ENCODE measurements at places on chromosomes 3 and 15.

- DNase-seq, result no peak
Measured at GRCh38 chr15:37586011-37586583, 348.3 kb upstream of the TMCO5A start.

GRCh38 chr3:46293035-46293724 lies 50.9 kb downstream of the CCR3 start:
- no peak for DNase-seq

GRCh38 chr15:29612701-29613100 lies 209.6 kb downstream of the TJP1 start:
- DNase-seq, result no peak

DNA sequence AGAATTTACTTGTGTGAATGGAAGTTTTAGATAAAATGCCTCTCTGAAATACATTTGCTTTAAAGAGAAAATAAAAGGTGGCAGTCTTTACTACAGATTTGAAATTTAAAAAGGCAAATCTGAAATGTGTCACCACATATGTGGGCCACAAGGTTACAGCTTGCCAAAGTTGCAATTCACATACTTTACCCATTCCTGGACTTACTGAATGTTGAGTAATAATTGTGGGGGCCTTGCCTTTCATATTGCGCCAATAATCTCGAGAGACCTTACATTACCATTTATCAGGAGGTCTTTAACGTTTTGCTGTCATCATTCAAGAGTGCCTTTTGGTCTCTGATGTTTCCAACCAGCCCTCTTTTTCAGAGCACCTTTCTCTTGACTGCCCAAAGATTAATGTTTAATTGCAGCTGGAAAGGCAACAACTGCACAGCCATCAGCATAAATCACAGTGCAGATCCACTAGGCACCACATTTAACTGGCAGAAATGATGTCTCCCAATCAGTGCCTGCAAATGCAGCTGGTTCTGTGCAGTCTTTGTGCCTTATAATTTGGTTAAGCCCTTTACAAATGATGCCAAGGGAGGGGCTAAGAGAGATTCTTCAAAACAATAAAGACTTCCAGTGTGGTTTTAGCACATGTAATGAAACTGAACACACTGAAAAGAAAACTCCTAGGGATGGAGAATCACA lies 206.8 kb downstream of the MAGI1 start:
- DNase-seq, result no peak

DNA sequence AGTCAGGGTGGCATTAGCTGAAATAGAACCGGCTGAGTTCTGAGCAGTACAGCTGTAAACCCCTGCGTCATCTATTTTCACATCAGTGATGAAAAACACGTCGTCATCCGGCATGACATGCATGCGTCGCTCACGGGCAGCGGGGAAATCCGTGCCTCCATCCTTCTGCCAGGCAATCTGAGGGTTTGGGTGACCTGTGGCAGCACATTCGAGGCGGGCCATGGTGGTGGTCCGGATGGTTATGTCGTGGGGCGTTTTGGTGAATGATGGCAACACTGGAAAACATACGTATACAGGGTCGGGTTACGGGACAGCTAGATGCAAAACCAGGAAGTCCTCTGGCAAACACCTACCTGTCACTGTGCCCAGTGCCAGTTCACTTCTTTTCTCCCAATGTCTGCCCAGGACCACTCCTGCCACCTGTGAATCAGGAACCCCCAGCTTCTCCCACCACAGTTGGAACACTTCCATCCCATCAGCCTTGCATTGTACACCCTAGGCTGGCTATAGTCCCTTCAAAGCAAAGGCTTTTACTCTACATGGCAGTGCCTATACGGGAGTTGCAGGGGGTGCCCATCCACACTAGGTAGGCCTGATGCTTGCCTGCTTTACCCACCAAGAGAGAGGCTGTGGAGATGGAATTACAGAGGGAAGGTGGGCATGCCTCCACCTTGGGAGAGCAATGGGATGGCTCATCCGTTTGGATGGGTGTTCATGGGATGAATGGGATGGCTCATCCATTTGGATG lies 116.7 kb downstream of the LRIG1 start:
- no peak for DNase-seq

Measured in activated gamma-delta T cell (primary cell).